ENCODE measurements at places on chromosomes 12 and 14.
A peak's percentile ranks its signal among the peaks of the same experiment; 100 is the strongest.

GRCh38 chr12:123995023-123995748 is 22.2 kb downstream of the ZNF664 start:
- no peak for DNase-seq

DNA sequence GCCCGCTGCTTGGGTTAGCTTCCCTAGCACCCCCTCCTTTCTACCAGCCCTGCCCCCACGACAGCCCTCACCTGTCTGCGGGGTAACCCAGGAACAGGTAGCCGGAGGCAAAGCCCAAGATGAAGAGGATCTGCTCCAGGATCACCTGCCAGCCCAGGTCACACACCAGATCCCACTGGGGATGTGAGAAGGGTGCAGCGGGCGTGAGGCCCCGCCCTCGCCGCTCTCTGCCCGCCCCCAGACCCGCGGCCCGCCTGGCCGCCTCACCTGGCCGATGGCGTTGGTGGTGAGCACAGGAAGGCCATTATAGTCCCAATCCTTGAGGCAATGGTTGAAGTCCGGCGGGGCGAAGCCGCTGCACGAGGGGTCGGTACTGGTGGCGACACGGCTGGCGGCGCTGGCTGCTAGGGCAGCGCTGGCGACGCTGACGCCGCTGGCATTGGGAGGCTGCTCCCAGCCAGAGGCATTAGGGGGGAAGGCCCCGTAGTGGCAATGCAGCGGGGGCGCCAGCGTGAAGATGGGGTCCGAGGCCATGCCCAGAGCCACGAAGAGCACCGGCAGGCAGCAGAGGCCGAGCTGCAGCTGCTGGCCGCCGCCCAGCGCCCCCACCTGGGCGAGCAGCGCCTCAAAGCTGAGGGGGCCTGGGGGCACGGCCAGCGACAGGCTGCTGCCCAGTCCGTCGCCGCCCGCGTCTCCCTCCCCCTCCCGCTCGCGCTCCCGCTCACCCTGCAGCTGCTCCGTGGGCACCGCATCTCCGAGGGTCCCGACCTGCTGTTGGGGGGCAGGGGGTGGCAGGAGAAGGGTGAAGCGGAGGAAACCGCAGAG is 794 bp downstream of the SLC22A17 start:
- peak; percentile 10 for DNase-seq

- DNase-seq = no peak
Measured at GRCh38 chr12:26428420-26428819, 233.0 kb downstream of the SSPN start.

GRCh38 chr14:100899884-100900771 is 3.4 kb downstream of the RTL1 start:
- DNase-seq = peak; percentile 55

GRCh38 chr12:89861086-89861485 is 152.4 kb upstream of the ATP2B1 start:
- DNase-seq = no peak

- no peak for DNase-seq
Measured at GRCh38 chr12:6603095-6603567, 4.0 kb downstream of the CHD4 start.

GRCh38 chr12:115163710-115164109 is 479.7 kb upstream of the TBX3 start:
- DNase-seq = no peak

- DNase-seq = no peak
Measured at GRCh38 chr14:56136571-56137452, 18.6 kb downstream of the PELI2 start.

- no peak for DNase-seq
Measured at GRCh38 chr14:102696856-102697495, 80.3 kb upstream of the TRAF3 start.

DNA sequence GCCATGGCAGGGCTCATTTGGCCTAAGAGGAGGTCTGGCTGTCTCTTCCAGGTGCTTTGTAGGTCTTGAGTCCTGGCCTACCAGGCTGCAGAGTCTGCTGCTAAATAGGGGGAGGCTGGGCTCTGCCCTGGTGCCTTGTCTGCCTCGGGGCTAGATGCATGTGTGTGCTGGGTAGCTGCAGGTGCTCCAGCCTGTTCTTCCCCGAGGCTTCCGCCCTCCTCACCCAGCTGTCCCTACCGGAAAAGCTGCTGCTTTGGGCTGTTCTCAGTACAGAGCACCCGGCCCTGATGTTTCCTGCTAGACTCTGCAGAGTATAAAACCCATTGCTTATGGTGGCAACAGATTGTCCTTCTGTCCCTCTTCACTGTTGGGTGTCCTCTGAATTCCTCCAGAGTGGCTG is 37.7 kb downstream of the RAB35 start:
- DNase-seq = peak; percentile 22

DNA sequence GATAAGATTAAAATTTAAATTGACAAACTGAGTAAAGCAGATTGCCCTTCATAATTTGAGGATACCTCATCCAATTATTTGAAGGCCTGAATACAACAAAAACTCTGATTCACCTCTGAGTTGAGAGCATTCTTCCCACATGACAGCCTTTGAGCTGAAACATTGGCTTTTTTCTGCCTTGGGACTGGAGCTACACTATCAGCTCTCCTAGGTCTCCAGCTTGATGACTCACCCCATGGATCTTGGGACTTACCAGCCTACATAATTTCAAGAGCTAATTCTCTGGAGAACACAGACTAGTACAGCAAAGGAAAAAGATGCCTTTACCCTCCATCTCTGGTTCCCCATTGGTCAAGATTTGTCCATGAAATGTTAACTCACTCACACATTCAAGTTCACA is 555.1 kb downstream of the FOXG1 start:
- no peak for DNase-seq

- no peak for DNase-seq
Measured at GRCh38 chr12:121930862-121931261, 12.5 kb downstream of the CFAP251 start.

DNA sequence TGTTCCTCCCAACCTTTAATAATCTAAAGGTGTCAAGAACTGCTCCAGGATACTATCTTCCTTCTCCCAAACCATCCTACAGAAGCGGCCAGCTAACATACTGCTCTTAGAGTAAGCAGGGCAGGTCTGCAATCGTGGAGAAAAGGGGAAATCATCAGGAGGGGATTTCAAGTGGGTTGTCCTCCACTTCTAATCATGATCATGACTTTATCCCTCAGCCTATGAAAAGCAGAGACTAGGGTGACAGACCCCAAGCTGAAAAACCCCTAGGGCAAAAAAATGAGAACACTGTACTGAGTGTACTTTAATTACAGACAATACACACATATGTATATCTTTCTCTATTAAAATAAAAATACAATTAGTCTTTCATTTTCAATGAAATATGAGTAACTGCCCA is 13.9 kb downstream of the DUSP16 start:
- DNase-seq = no peak

DNA sequence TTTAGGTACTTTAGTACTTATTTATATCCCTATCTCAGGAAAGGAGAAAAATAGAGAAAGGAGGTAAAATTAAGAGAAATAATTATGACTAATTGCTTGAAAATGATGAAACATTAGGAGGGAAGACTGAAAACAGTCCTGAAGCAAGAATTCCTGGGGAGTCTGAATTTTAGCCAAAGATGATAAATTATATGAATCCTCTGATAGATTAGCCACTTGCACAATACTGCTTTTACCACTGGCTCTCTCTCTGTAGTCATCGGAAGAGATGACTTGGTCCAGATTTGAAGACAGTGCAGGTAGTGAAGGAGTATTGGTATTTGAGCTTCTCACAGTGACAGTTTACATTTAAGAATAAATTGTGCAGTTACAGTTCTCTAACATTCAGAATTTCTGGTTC is 83.8 kb upstream of the CLEC14A start:
- DNase-seq = no peak

GRCh38 chr12:26768611-26769603 is 64.1 kb downstream of the ITPR2 start:
- DNase-seq = no peak
